ENCODE measurements at places on chromosomes 7 and 10. TPM values are rescaled to one million over a fixed set of nuclear protein-coding genes. Genes with fewer than 3 reads are reported as not detected.

The GJD4 gene
- not detected for total RNA-seq

The CHN2 gene
- total RNA-seq, result 18.1 TPM

The BHLHA15 gene
- total RNA-seq, result not detected

The TMEM213 gene
- not detected for total RNA-seq

The CCDC172 gene
- not detected for total RNA-seq

The BBIP1 gene
- 14.9 TPM for total RNA-seq

The HK1 gene
- total RNA-seq, result 263 TPM

The ADRB1 gene
- total RNA-seq, result 0.13 TPM
